CMK (cell line): ENCODE measurements at places on chromosomes 12 and 14.

DNA sequence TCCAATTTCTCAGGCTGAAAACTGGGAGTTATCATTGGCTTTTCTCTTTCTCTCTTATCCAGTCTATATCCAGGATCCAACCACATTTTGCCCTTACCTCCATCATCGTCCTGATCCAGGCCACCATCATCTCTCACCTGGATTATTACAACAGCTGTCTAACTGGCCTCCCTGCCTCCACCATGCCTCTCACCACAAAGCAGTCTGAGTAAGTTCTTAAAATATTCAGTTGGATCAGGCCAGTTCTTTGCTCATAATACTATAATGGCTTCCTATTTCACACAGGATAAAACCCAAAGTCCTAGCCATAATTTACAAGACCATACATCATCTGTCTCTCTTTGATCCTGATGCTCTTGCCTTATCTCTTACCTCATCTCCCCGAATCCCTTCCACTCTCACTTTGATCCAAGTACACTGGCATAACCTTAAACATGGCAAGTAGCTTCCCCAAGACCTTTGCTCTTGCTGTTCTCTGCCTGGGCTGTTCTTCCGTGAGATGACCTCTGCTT is 133.4 kb upstream of the RAP1B start:
- no peak for DNase-seq

- no peak for DNase-seq
Observed at GRCh38 chr14:95475540-95476240, 40.8 kb downstream of the SYNE3 start.

DNA sequence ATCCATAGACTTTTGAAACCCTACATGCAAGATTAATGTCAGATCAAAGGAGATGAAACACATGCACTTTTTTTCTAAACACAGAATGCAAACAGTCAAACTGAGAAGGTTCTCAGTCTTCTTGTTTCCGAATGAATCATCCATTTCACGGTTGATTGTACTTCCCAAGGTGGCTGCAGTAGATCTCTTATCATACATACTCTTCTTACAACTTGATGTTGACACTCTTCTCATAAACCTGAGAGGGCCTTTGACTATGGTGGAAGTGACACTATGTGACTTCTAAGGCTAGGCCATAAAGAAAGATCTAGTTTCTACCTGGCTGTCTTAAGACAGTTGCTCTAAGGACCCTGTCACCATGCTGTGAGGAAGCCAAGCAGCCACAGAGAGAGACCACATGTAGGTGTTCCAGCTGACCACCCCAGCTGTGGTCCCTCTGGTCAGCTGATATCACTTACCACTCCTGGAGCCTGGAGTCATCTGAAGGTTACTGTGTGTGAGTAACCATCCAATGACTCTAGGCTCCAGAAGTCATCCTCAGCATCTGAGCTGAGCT is 67.2 kb upstream of the HMGA2 start:
- no peak for DNase-seq

- DNase-seq: no peak
Observed at GRCh38 chr14:53792909-53793308, 163.7 kb downstream of the BMP4 start.

GRCh38 chr14:29687071-29687765 is 240.4 kb downstream of the PRKD1 start:
- DNase-seq: no peak

DNA sequence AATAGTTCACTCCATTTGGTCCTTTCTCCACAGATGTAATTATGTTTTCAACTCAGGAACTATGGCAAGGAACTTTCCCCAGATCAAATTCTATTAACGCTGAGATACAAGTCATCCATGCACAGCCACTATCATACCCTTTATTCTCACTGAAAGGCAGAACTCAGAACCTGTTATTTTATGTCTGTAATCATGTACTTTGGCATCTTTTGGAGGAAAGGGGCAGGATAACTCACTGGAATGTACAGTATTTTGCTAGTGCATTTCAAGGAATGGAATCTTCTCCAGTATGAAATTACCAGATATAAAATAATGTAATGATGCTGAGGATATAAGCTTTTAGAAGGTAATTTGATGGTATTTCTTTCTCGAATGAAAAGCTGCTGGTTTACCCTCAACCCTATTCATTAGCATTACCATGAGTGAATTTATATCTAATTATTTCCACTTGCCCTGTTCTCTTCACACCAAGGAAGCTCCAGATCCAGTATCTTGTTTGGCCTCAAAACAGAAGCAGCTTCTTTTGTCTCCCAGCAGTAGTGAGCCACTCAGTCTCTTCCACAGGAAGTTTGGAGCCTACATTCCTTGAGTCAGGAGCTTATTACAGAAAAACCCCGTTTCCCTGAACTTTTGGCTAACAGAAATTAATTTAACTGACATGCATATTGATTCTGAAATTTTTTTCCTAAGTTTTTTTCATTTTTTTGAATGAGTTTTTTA is 10.0 kb upstream of the AMHR2 start:
- DNase-seq: no peak

DNA sequence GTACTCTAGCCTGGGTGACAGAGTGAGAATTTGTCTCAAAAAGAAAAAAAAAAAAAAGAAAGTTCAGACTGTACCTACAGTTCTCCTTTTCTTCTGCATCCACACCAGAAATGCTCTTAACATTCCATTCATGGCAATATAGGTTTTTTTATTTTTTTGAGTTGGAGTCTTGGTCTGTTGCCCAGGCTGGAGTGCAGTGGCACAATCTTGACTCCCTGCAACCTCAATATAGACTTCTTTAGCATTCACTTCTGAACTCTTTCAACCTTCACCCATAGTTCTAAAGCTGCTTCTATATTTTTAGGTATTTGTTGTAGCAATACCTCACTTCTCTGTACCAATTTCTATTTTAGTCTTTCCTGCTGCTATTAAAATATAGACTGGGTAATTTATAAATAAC is 1095.7 kb downstream of the FLRT2 start:
- DNase-seq: no peak

DNA sequence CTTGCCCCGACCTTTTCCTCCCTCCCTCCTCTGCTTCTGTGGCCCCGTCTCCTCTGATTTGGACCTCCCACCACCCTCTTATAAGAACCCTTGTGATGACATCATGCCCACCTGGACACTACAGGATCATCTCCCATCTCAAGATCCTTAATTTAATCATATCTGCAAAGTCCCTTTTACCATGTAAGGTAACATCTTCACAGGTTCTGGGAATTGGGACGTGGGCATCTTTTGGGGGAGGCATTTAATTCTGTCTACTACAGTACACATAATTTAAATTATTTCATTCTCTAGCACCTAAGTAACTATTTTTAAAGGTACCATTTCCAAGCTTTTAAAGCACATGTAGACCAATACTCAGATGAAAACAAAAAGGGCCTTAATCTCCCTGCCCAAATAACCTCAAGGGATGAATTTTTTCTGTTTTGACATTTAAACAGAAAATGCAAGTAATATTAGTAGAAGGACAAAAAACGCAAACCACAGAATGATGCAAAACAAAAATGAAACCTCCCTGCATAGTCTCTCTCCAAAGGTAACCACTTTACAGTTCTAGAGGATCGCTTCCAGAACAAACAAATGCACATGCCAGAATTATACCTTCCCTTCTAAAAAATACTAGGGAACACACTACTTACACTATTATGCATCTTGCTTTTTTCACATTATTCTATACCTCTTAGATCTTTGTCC is 222.1 kb downstream of the AACS start:
- DNase-seq: no peak

GRCh38 chr12:54611715-54612149 is 23.0 kb downstream of the LACRT start:
- DNase-seq: no peak

GRCh38 chr12:89965993-89966392 is 257.4 kb upstream of the ATP2B1 start:
- DNase-seq: no peak

GRCh38 chr12:4091016-4091743 is 182.4 kb upstream of the CCND2 start:
- peak; percentile 17 for DNase-seq

GRCh38 chr14:93100100-93100499 is 15.6 kb downstream of the ITPK1 start:
- no peak for DNase-seq

DNA sequence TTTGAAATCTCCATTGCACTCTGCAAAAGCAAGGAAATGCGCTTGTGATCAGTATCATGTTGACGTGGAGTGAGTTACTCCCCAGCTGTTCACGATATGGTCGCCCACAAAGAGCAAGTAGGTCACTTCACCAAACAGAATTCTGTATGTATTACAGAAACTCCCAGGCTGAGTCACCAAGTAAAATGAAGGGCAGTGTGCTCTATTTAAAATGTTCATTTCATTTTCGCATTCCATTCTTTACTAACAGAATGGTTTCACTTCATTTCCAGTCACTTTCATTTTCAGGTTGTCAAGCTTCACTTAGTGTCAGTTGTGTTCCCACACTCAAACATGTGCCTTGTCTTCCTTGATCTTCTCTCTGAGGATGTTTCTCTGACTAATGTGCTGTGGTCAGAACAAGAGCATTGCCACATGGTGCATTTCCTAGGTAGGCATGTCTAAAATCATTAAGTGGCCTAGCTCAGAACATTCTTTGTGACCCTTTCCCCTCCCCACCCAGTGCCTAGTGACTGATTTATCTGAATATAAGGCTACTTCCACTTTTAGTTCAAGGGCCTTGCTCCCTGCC is 391.2 kb downstream of the RAD51B start:
- DNase-seq: peak; percentile 4

- no peak for DNase-seq
Observed at GRCh38 chr14:85817430-85817829, 287.5 kb downstream of the FLRT2 start.

DNA sequence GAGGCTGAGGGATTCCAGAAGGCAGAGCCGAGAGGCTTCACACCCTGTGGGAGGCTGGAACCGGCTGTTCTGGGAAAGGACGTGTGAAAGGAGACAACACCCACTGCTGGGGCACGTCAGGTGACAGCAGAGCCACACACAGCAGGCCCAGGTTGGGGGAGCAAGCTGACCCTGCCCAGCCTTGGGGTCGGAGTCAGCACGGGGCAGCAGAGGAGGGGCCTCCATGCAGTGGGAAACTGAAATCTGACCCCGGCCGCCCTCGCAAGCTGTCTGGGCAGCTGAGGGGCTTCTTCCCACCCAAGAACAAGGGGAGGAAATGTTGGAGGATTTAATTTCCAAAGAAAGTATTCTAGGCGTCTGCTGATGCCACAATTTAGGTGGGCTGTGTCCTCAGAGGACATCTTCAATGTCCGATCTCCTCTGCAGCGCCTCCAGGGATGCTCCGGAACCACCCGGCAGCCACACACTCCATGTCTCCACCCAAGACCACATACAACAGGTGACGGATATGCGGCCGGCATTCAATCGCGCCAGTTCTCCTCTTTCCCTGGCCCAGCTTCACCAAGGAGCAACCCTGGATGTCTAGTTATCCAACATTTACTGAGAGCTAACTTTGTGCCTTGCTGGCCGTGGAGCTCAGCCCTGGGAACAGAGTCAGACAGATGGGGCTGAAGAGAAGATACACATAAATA is 30.7 kb downstream of the SNRNP35 start:
- no peak for DNase-seq

DNA sequence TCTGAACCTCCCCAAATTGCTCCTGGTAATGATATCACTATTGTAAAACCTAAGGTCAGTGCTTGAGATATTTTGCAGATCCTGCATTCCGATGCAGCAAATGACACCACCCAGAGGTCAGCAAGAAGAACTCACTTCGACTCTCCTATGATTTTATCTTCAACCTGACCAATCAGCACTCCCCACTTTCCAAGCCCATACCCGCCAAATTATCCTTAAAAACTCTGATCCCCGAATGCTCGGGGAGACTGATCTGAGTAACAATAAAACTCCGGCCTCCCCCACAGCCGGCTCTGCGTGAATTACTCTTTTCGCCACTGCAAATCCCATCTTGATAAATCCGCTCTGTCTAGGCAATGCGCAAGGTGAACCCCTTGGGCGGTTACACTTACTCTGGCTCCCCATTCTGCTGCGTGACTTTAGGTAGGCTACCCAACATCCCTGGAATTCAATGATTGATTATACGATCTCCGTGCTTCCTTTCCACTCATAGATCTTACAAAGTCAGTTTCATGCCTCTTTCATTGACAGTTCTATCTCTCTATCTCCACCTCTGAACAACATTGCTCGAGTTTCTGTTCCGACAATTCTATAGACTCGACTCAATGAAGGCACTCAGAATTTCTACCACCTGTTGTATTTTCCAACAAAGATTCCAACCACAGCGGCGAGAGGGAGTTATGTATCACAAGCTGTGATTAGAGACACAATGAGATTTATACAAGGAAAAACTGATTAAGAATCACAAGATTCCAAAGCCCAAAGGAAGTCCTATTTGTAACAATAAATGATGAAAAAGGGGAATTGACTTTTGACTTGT is 939 bp downstream of the NPC2 start:
- no peak for DNase-seq

GRCh38 chr12:2363836-2364609 is 311.2 kb downstream of the CACNA1C start:
- DNase-seq: no peak

DNA sequence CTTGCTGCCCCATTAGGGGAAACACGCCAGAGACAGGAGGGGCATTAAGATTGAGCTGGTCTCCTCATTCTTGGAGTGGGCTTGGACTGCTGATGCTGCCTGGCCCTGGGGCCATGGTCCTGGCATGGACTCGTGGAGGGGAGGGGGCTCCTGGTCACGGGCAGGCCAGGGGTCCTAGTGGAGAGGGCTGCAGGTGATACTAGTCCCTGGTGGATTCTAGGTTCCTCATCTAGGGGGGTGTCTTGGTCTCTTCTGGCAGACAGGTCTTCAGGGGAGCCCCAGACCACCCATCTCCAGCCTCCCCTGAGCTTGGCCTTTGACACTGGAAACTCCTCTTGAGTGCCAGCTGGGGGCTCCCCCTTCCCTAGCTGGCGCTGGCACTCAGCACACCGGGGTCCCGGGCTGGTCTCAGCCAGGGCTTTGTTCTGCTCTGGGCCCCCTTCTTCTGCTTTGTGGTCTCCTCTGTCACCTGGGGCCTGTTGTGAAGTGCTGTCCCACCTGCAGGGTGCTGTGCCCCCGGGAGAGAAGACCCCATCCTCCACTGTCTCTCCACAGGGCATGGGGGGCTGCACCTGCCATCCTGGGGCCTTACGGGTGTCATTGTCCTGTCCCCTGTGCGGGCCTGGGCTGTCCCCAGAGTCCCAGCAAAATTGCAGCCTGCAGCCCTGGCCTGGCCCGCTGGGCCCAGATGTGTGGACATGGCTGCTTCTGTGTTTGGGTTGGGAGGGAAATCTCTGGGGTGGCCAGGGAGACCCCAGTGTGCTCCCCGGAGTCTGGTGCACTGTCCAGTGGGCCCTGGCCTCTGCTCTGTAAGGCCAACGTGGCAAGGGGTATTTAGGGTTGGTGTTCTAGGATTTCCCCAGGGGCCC is 2.3 kb downstream of the KIF26A start:
- no peak for DNase-seq
